Upper lobe of left lung (tissue), 6 donors: ENCODE measurements at places on chromosomes 1 and 21. TPM values are rescaled to one million over a fixed set of nuclear protein-coding genes. Genes with fewer than 3 reads are reported as not detected.

DNA sequence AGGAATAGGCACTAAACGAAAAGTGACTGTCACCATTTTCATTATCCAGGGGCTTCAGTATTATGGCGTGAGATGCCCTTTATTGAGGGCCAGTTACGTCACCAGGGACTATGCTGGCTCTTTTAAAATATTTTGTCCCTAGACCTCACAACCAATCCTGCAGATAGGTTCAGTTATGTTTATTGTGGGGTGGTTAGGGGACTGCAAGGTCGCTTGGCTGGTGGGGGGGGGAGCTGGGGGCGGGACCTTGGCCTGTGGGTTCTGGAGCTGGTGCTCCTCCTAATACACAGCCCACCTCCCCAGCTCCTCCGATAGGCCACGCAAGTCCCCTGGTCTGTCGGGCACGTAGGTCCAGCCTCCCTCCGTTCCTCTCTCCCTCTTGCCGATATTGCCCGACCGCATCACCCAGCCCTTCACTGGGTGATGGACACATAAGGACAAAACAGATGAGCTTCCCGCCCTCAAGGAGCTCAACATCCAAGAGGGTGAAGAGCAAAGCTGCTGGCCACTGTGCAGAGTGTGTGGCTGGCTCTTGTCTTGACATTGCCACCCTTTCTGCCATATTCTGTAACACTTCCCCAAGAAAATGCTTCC is 271.8 kb downstream of the MATN1 start:
- no peak overlapping the region for H3K4me3 ChIP-seq
- H3K4me1 ChIP-seq: no peaks in the 10 kb centered on the region
- DNase-seq: peak; percentile 22
- H3K27me3 ChIP-seq: no peaks in the 10 kb centered on the region

Gene KRTAP21-2
- not detected for total RNA-seq

- H3K27me3 ChIP-seq: no peaks in the 10 kb centered on the region
- H3K27ac ChIP-seq: no peak overlapping the region
- no peaks in the 10 kb centered on the region for H3K4me1 ChIP-seq
- no peak for DNase-seq
Observed at GRCh38 chr1:5221451-5221850, 567.0 kb downstream of the AJAP1 start.

GRCh38 chr1:107952989-107953388 is 12.0 kb downstream of the VAV3 start:
- no peak overlapping the region for H3K4me3 ChIP-seq
- H3K27me3 ChIP-seq: no peaks in the 10 kb centered on the region
- no peak overlapping the region for H3K27ac ChIP-seq
- DNase-seq: no peak
- no peaks in the 10 kb centered on the region for H3K36me3 ChIP-seq

GRCh38 chr1:73452522-73452921 is 745.5 kb downstream of the LRRIQ3 start:
- no peaks in the 10 kb centered on the region for H3K27me3 ChIP-seq
- no peak overlapping the region for H3K4me3 ChIP-seq
- H3K4me1 ChIP-seq: no peaks in the 10 kb centered on the region
- H3K27ac ChIP-seq: no peak overlapping the region
- no peak for DNase-seq

Gene CCDC28B
- 3.7 TPM for total RNA-seq

GRCh38 chr1:208587110-208587509 is 342.9 kb upstream of the PLXNA2 start:
- no peaks in the 10 kb centered on the region for H3K27me3 ChIP-seq
- H3K4me3 ChIP-seq: no peak overlapping the region
- H3K36me3 ChIP-seq: no peaks in the 10 kb centered on the region
- no peaks in the 10 kb centered on the region for H3K4me1 ChIP-seq
- no peak overlapping the region for H3K27ac ChIP-seq

Gene ADORA1
- total RNA-seq: 5.4 TPM

DNA sequence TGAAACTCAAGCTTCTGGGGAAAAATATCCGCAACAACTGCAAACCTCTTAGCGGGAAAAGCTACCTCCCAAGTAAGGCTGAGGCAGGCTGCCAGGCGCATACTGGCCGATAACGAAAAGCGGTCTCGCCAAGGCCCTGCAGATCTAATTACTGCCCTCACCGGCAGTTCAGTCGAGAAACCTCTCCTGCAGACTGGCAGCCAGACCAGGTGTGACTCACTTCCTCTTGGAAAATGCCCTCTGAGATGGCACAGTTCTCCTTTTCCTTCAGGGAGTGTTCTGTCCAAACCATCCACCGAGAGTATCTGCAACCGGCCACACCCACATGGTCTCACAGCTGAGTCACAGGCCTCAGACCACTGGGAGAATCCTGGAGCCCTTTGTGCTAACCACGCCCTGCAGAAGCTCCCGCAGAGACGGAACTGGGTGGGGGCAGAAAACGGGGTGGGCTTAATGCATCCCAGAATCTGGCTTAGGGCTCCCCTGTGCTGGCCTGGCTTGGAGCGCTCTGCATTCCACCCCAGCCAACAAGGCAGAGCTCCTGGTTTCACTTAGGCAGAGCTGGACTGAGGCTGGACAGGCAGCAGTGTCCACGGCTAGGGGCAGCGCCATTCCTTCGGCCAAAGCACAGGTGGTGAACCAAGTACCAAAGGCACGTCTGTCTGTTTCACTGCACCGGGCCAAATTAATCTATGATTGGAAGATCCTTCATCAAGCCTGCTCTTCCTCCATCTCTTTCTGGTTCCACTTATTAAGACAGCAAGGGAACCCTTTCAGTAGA is 1.2 kb downstream of the S100A10 start:
- no peaks in the 10 kb centered on the region for H3K36me3 ChIP-seq
- no peaks in the 10 kb centered on the region for H3K27me3 ChIP-seq
- H3K27ac ChIP-seq: peak overlapping the region; percentile 93
- H3K4me3 ChIP-seq: peak overlapping the region; percentile 92

GRCh38 chr21:35048706-35049617 is at the start of gene RUNX1:
Gene RUNX1 (minus strand): TSS chr21:35049302.
- peak within 1 kb of the TSS; percentile 86 for H3K27ac ChIP-seq
- H3K4me3 ChIP-seq: no peak within 1 kb of the TSS
- peak; percentile 73 for DNase-seq
- peaks cover 29% of the 10 kb centered on the region for H3K4me1 ChIP-seq
- H3K27me3 ChIP-seq: no peaks in the 10 kb centered on the region

GRCh38 chr1:53639251-53639763 is 99.7 kb downstream of the GLIS1 start:
- H3K36me3 ChIP-seq: no peaks in the 10 kb centered on the region
- DNase-seq: no peak
- H3K27me3 ChIP-seq: no peaks in the 10 kb centered on the region
- no peaks in the 10 kb centered on the region for H3K4me1 ChIP-seq

DNA sequence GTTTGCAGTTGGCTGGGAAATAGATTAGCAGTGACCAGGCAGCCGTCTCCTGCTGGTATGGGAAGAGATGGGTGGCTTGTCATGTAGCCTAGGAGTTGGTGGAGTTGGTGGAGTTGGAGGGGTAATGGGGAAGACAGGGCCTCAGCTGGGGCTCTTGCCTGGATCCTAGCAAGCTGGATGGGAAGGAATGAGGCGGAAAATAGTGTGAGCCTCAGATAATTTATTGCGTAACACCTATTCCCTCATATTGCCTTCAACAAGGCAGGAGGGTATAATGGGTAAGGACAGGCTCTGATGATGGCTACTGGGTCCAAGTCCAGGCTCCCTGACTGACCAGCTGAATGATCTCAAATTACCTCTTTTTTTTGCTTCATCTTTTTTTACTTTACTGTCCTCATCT is 12.6 kb downstream of the MAP7D1 start:
- H3K36me3 ChIP-seq: peaks cover 20% of the 10 kb centered on the region
- H3K27me3 ChIP-seq: no peaks in the 10 kb centered on the region
- H3K4me1 ChIP-seq: peaks cover 26% of the 10 kb centered on the region
- no peak for DNase-seq

Gene NADK
- total RNA-seq: 97.4 TPM

GRCh38 chr1:246096356-246096755 is 410.7 kb downstream of the SMYD3 start:
- no peaks in the 10 kb centered on the region for H3K4me1 ChIP-seq
- no peak overlapping the region for H3K4me3 ChIP-seq
- no peaks in the 10 kb centered on the region for H3K36me3 ChIP-seq

Gene LCE6A
- not detected for total RNA-seq

- DNase-seq: no peak
- H3K36me3 ChIP-seq: no peaks in the 10 kb centered on the region
- H3K4me3 ChIP-seq: no peak overlapping the region
- no peaks in the 10 kb centered on the region for H3K27me3 ChIP-seq
- peaks cover 11% of the 10 kb centered on the region for H3K4me1 ChIP-seq
- H3K27ac ChIP-seq: no peak overlapping the region
Observed at GRCh38 chr1:182237329-182237728, 154.3 kb downstream of the GLUL start.

GRCh38 chr1:51294566-51295184 is 35.7 kb downstream of the TTC39A start:
- no peak for DNase-seq
- H3K27ac ChIP-seq: no peak overlapping the region
- no peaks in the 10 kb centered on the region for H3K27me3 ChIP-seq
- H3K36me3 ChIP-seq: no peaks in the 10 kb centered on the region
- peaks cover 16% of the 10 kb centered on the region for H3K4me1 ChIP-seq

Gene TRAF3IP3
- total RNA-seq: 21.3 TPM

DNA sequence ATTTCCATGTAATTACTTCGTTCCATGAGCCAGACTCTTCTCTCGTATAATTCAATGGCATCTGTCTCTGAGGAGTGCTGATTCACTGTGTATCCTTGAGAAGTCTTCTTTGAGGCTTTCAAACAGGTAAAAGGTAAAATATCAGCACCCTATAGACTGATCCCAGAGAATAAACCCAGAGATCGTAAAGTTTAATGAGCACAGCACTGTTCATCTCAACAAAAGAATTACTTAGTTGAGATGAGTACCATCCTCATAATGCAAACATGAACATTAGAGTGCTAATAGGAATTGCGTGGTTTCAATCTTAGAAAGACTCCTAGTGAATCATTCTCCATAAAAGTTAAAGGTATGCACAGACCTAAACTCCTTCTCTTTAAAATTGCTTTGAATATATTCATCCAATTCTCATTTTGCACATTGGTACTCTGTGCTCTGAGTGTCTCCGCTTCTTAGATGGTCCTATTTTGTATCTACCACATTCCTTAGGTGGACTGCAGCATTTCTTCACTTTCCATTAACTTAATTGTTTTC is 97.2 kb downstream of the TBX15 start:
- H3K4me1 ChIP-seq: no peaks in the 10 kb centered on the region
- DNase-seq: no peak
- H3K36me3 ChIP-seq: no peaks in the 10 kb centered on the region

- DNase-seq: no peak
- no peaks in the 10 kb centered on the region for H3K4me1 ChIP-seq
- no peaks in the 10 kb centered on the region for H3K36me3 ChIP-seq
- H3K27ac ChIP-seq: no peak overlapping the region
- no peaks in the 10 kb centered on the region for H3K27me3 ChIP-seq
Observed at GRCh38 chr1:7265771-7266371, 480.6 kb downstream of the CAMTA1 start.

Gene RCSD1
- 13.5 TPM for total RNA-seq

Gene C1orf116
- 92.5 TPM for total RNA-seq

Gene PKNOX1
- total RNA-seq: 11.4 TPM

DNA sequence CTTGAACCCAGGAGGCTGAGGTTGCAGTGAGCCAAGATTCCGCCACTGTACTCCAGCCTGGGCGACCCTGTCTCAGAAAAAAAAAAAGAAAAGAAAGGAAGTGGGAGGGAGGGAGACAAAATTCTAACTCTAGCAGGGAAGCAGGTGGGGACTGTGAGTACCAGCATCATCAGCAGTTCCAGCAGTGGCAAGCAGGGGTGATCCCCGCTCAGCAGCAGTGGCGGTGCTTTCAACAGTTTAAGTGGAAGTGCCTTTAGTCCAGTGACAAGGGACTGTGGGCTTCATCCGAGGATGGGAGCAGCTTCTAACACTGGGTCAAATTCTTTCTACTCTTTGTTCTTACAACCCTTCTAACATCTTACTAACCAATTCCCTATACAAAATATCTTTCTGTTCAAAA is 858.1 kb upstream of the ADAMTS5 start:
- H3K27me3 ChIP-seq: no peaks in the 10 kb centered on the region
- DNase-seq: no peak
- no peak overlapping the region for H3K4me3 ChIP-seq
- no peak overlapping the region for H3K27ac ChIP-seq

Gene TAS1R3
- total RNA-seq: 1.0 TPM

- H3K36me3 ChIP-seq: no peaks in the 10 kb centered on the region
- H3K27me3 ChIP-seq: no peaks in the 10 kb centered on the region
- peaks cover 4% of the 10 kb centered on the region for H3K4me1 ChIP-seq
- no peak overlapping the region for H3K27ac ChIP-seq
Observed at GRCh38 chr1:70979881-70980280, 67.7 kb downstream of the PTGER3 start.

DNA sequence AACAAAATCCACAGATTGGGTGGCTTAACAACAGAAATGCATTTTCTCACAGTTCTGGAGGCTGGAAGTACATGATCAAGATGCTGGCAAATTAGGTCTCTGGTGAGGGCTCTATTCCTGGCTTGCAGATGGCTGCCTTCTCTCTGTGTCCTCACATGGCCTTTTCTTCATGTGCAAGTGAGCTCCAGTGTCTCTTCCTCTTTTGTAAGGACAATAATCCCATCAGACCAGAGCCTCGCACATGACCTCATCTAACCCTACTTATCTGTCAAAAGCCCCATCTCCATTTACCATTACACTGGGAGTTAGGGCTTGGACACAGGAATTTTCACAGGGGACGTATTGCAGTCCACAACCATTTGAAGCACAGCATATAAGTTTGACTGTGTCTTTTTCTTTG is 181.6 kb downstream of the NEGR1 start:
- no peak for DNase-seq
- H3K4me3 ChIP-seq: no peak overlapping the region
- H3K27me3 ChIP-seq: no peaks in the 10 kb centered on the region
- no peaks in the 10 kb centered on the region for H3K4me1 ChIP-seq
- H3K27ac ChIP-seq: no peak overlapping the region

- H3K27ac ChIP-seq: no peak overlapping the region
- H3K4me1 ChIP-seq: peaks cover 13% of the 10 kb centered on the region
- no peaks in the 10 kb centered on the region for H3K27me3 ChIP-seq
- DNase-seq: no peak
Observed at GRCh38 chr1:107949467-107950253, 15.3 kb downstream of the VAV3 start.

Gene TEKT2
- 9.3 TPM for total RNA-seq

DNA sequence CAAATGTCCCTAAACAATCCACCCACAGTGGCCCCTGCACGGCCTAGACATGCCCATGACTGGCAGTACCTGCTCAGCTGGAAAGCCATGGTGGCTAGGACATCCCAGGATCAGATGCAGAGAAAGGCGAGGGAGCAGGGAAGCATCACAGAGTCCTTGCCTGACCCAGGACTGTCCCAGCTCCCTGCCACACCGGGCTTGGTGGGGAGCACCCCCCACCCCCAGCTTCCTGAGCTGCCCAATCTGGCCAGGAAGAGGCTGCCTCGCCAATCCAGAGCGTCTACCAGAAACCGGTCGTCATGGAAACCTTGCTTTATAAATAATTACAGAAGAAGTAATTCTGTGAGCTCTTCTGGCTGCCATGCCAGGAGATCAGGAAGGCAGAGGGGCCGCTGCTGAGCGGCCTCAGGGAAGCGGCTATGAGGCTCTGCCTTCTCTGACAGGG is 34.8 kb downstream of the ACOT7 start:
- H3K36me3 ChIP-seq: no peaks in the 10 kb centered on the region
- peaks cover 39% of the 10 kb centered on the region for H3K4me1 ChIP-seq
- H3K4me3 ChIP-seq: no peak overlapping the region
- no peak for DNase-seq
- H3K27me3 ChIP-seq: no peaks in the 10 kb centered on the region
